ENCODE measurements at places on chromosomes 7 and 10. TPM values are rescaled to one million over a fixed set of nuclear protein-coding genes. Genes with fewer than 3 reads are reported as not detected.

Gene OR6V1
- total RNA-seq = not detected

Gene SNX10
- 78.6 TPM for total RNA-seq

Gene HOXA6
- total RNA-seq = 5.8 TPM

Gene OPN4
- not detected for total RNA-seq

Gene SOSTDC1
- 7.9 TPM for total RNA-seq

Gene NUTM2E
- total RNA-seq = 0.23 TPM

- no peaks in the 10 kb centered on the region for H3K27me3 ChIP-seq
- peaks cover 18% of the 10 kb centered on the region for H3K4me1 ChIP-seq
- H3K27ac ChIP-seq = peak overlapping the region; percentile 86
- DNase-seq = peak; percentile 19
- H3K4me3 ChIP-seq = no peak overlapping the region
These were observed 4.2 kb downstream of the LRRC27 start for GRCh38 chr10:132336064-132336746.

GRCh38 chr10:29431711-29432110 is 142.8 kb downstream of the LYZL1 start:
- H3K4me1 ChIP-seq = no peaks in the 10 kb centered on the region
- H3K4me3 ChIP-seq = no peak overlapping the region
- no peaks in the 10 kb centered on the region for H3K36me3 ChIP-seq
- DNase-seq = no peak
- no peaks in the 10 kb centered on the region for H3K27me3 ChIP-seq

- H3K36me3 ChIP-seq = no peaks in the 10 kb centered on the region
- no peak overlapping the region for H3K27ac ChIP-seq
- H3K4me3 ChIP-seq = no peak overlapping the region
- peaks cover 6% of the 10 kb centered on the region for H3K4me1 ChIP-seq
- DNase-seq = peak; percentile 68
These were observed 9.9 kb upstream of the PSMG3 start for GRCh38 chr7:1579481-1580421.

GRCh38 chr7:159019111-159019510 is 125.6 kb downstream of the VIPR2 start:
- H3K27ac ChIP-seq = no peak overlapping the region
- H3K4me1 ChIP-seq = peaks cover 10% of the 10 kb centered on the region
- H3K4me3 ChIP-seq = no peak overlapping the region
- H3K27me3 ChIP-seq = no peaks in the 10 kb centered on the region
- no peaks in the 10 kb centered on the region for H3K36me3 ChIP-seq
- DNase-seq = no peak

DNA sequence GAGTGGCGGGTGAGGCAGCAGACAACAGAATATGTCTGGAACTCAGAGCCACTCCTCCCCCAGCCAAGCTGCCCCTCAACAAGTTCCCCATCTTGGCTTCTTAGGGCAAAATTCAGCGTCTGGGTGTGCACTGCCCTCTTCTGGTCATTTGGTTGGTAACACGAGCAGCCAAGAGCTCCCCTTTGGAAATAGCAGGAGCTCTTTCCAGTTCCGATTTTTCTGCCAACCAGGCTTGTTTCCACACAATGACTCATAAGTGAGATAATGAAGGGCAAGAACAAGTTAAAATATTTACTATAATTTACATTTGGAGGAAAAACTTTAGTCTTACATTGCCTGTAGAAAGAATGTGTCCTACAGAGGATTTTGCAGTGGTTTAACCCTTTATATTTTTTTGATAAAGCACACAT is 70.5 kb downstream of the ADCYAP1R1 start:
- H3K27me3 ChIP-seq = no peaks in the 10 kb centered on the region
- H3K27ac ChIP-seq = no peak overlapping the region
- no peak overlapping the region for H3K4me3 ChIP-seq
- H3K4me1 ChIP-seq = no peaks in the 10 kb centered on the region

DNA sequence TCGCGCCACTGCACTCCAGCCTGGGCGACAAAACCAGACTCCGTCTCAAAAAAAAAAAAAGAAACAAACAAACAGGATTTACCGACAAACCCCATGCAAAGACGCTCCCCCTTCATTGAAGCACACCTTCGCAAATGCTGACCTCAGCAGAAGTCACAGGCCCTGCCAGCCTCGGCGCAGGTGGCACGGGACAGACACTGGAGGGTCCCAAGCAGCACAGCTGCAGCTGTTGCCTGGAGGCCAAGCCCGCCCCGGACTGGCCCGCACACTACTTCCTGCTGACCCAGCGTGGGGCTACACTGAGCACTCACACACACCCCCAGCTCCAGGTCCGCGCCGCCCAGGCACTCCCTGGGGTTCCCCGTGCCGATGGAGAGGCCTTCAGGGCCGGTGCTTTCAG is 31.2 kb downstream of the SNX8 start:
- H3K36me3 ChIP-seq = no peaks in the 10 kb centered on the region
- H3K27ac ChIP-seq = no peak overlapping the region
- H3K4me1 ChIP-seq = peaks cover 15% of the 10 kb centered on the region
- H3K27me3 ChIP-seq = no peaks in the 10 kb centered on the region
- DNase-seq = no peak

- DNase-seq = no peak
- no peaks in the 10 kb centered on the region for H3K36me3 ChIP-seq
- H3K4me3 ChIP-seq = no peak overlapping the region
- H3K27ac ChIP-seq = peak overlapping the region; percentile 21
- no peaks in the 10 kb centered on the region for H3K4me1 ChIP-seq
- no peaks in the 10 kb centered on the region for H3K27me3 ChIP-seq
These were observed 243.6 kb downstream of the BICC1 start for GRCh38 chr10:58756130-58756719.

GRCh38 chr10:86363184-86363832 is 3.3 kb downstream of the GRID1 start:
- DNase-seq = peak; percentile 94
- peaks cover 36% of the 10 kb centered on the region for H3K4me1 ChIP-seq
- no peaks in the 10 kb centered on the region for H3K36me3 ChIP-seq
- H3K27ac ChIP-seq = no peak overlapping the region

GRCh38 chr7:152501506-152501905 is 65.7 kb upstream of the KMT2C start:
- H3K36me3 ChIP-seq = no peaks in the 10 kb centered on the region
- H3K27me3 ChIP-seq = no peaks in the 10 kb centered on the region

All from upper lobe of left lung (tissue), 6 donors.